ENCODE measurements at places on chromosomes 5 and 9.

- no peak for DNase-seq
Observed at GRCh38 chr5:73359395-73359794, 89.2 kb downstream of the FOXD1 start.

- no peak for DNase-seq
Observed at GRCh38 chr5:75667586-75667985, 49.7 kb downstream of the POC5 start.

DNA sequence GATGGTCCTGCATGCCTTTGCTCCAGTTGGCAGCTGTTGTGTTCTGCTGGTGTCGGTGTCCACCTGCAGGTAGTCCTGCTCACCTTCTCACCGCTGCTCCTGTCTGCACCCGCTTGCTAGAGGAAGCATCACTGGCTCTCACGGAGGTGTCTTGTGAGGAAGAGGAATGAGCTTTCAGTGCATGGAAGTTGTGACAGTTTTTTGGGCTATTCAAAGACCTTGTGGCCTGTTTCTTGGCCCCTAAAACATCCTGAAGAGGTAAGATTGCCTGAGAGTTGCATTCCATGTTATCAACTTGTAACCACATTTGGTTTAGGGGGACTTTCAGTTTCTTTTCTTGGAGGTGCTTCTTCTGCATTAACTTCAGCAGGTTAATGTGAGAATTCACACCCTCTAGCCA, 85.6 kb downstream of the MACROH2A1 start:
- no peak for DNase-seq

GRCh38 chr9:135023088-135023785, 64.2 kb upstream of the OLFM1 start:
- DNase-seq = no peak

DNA sequence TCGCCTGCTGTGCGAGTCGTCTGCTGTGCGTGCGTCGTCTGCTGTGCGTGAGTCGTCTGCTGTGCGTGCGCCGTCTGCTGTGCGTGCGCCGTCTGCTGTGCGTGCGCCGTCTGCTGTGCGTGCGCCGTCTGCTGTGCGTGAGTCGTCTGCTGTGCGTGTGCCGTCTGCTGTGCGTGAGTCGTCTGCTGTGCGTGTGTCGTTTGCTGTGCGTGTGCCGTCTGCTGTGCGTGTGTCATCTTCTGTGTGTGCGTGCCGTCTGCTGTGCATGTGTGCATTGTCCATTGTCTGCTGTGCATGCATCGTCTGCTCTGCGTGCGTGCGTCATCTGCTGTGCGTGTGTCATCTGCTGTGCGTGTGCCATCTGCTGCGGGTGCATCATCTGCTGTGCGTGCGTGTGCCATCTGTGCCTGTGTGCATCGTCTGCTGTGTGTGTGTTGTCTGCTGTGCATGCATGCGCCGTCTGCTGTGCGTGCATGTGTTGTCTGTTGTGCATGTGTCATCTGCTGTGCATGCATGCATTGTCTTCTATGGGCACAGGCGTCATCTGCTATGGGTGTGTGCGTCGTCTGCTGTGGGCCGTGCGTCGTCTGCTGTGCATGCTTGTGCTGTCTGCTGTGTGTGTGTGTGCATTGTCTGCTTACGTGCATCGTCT, 68.6 kb upstream of the IRX4 start:
- no peak for DNase-seq

DNA sequence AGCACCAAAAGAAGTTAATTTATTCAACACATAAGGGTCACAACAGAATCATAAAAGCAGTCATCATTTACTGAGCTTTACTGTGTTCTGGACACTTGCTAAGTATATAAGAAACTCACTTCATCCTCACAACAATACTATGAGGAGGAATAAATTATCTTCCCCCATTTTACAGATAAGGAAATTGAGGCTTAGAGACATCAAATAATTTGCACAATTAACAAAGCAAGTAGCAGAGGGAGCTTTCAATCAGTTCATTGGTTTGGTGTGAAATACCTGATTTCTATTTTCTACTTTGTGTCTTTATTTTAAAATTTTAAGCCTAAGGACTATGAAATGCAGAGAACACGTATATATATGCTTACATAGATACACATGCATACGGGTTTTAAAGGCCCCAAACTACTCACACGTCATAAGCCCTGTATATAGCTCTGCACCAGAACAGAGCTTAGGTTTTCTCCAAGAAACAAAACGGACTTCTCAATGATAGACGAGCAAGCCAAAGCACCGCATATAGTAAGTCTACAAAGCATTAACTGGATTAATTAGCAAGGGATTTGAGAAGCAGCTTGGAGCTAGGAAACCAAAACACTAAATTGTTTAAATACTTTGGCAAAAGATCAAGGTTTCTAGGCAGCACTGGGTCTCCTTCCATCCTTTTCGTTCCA, 95.6 kb downstream of the DENND1A start:
- DNase-seq = no peak

DNA sequence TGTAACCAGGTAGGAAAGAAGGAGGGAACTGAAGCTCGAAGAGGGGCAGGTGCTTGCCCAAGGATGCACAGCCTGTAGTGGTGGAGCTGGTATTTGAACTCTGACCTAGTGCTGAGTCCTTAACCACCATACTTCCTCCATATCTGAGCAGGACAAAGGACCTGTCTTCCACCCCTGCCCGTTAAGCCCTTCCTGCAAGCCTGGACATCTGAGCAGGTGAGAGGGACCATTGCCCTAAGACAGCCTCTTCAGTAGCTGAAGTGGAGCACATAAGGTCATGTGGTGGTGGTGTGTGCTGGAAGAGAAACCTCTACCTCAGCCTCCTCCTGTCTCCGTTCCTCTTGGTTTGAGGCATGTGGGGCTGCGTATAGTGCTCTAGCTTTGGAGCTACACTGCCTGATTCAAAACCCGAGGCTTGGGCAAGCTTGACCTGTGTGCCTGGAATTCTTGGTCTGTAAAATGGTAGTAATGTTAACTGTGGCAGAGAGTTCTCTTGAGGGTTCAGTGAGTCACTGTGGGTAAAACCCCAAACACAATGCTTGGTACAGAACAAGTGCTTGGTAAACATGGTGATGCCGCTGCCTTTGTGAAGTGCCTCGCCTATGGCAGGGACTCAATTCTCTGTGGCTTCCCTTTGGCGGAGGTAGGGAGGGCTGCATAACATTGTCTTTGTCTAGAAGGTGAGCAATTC, 7.4 kb downstream of the GALNT10 start:
- DNase-seq = peak; percentile 67

GRCh38 chr5:90985341-90985740, 397.8 kb downstream of the ARRDC3 start:
- DNase-seq = no peak

GRCh38 chr5:180832638-180833068, 28.4 kb downstream of the ZFP62 start:
- no peak for DNase-seq

- DNase-seq = no peak
Observed at GRCh38 chr5:159096243-159096923, 3.3 kb downstream of the EBF1 start.

DNA sequence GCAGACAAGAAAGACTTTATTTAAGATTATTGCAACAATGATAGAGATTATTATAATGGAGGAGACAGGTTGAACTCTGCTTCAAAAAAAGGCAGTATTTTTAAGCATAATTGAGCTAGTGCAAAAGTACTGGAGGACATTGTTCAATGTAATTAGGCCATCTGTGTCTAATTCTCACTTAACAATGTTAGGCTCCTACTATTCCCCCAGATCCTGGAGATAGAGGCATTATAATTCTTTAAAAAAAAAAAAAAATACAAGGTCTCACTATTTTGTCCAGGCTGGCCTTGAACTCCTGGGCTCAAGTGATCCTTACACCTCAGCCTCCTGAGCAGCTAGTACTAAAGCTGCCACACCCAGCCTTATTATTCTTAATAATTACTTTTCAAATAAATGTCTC, 193.4 kb upstream of the NUDT12 start:
- DNase-seq = no peak

DNA sequence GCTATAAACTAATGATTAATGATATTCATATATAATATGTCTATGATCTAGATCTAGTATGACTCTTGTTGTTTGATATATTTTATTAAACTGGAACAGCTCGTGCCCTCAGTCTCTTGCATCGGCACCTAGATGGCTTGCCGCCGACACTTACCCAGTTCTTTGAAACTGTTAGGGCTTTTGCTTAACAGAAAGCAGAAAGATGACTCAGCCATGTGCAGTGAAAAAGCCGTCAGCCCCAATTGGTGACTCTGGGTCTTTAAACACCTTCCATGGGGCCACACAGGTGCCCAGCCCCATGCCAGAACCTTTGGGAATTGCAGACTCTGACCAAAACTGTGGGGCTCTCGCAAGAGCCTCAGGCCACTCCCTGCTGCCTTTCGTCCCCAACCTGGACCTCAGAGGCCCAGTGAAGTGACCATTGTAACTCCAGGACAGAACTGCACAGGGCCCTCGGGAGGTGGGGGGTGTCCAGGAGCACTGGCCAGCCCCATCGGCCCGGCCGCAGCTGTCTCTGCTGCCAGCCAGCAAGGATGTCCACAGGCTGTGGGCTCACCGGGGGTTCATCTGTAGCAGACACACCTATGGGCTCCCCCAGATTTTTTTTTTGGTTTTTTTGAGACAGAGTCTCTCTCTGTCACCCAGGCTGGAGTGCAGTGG, 7.8 kb downstream of the LCN10 start:
- no peak for DNase-seq

DNA sequence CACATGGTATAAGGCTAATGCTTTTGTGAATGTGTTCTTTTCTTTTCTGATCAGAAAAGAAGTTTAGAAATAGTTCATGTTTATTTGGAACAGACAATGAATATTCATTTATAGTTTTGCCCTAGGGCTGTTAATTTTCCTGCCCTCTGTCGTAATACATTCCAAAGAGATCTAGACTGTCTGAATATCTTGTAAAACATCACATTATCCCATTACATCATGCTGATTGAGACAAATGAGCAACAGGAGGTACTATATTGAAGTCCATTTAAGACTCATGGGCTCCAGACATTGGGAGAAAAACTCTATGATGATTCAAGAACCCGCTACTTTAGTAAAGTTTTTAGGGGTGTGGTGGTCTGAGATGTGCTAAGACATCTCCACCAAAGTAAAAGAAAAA, 121.2 kb upstream of the MAP1B start:
- DNase-seq = no peak

GRCh38 chr5:180339583-180340183, 13.5 kb downstream of the GFPT2 start:
- DNase-seq = no peak

- DNase-seq = no peak
Observed at GRCh38 chr5:65820373-65820772, 98.4 kb downstream of the NLN start.

DNA sequence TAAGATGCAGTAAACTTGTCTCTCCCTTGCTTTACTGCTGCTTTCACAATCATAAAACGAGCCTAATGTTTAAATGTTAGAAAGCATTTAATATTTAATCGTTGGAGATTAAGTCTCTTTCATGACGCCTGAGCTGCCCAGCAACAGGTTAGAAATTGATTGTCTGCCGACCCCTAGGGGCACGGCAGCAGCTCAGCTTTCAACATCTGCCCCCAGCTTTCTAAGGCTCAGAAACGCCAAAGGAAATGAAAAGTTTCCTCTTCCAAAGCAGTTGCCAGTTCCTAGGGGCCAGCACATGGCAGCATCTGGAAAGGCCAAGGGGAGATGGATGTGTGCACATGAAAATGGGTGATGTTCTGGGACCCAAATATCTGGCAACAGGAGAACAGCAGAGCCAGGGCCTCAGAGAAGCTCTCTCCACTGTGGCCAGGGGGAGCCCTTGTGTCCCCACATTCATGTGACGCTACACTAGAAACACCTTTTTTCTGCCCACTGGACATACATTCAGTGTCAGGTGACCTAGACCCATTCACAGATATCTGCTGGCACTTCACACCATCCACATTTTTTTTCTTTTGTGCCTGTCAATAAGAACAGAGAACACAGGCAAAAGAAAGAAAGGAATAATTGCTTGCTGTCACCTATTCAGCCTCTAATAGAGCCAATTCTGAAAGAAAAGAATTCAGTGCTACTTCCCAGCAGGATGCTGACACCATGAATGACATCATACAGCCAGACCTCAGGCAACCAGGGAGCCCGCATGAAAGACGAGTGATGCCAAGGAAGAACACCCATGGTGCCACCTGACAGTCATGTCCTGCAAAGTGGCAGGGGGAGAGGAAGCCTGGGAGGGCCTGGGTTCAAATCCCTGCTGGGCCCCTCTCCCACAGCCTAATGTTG, 205.0 kb upstream of the TAS2R1 start:
- no peak for DNase-seq

- DNase-seq = no peak
Observed at GRCh38 chr5:28743025-28743715, 1704.8 kb upstream of the CDH9 start.

GRCh38 chr5:180133060-180133459, 61.5 kb upstream of the RNF130 start:
- DNase-seq = no peak

GRCh38 chr9:98781588-98782383, 14.6 kb downstream of the ANKS6 start:
- DNase-seq = no peak

GRCh38 chr5:133818869-133819600, 149.4 kb downstream of the C5orf15 start:
- DNase-seq = no peak

DNA sequence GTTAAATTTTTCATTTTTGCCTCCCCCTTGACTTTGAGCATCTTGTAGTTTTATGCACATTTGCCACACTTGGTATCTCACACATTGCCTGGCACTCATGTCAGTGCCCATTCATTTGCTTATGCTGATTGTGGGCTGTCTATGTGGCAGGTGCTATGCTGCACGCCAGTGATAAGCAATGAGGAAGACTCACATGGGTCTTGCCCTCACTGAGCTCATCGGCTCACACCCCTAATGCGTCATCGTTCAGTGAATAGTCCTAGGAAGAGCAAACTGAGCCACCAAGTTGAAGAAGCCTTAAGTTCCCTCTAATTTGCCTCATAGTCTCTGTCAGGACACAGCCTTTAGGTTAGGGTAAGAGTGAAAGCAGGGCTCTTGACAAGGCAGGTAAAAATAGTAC, 209.4 kb upstream of the IL12B start:
- DNase-seq = no peak

DNA sequence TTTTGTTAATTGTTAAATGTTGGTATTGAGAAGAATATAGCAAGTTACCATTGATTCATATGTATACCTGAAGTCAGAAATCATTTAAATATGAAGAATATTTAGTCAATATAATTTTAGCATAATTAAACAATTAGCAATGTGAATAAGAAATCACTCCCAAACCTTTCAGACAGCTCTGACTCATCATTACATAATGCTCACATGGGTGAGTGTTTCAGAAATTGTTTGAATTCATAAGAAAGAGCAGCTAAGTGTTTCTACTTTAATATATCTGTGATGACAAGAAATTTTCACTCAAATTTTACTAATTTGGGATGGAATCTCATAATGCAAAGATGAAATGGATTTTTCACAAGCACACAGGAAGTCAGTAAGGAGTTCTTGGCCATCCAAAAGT, 42.0 kb upstream of the CDC42SE2 start:
- no peak for DNase-seq

- DNase-seq = no peak
Observed at GRCh38 chr9:33372900-33373299, 29.5 kb downstream of the AQP7 start.
